ENCODE measurements at places on chromosomes 5 and 9.

DNA sequence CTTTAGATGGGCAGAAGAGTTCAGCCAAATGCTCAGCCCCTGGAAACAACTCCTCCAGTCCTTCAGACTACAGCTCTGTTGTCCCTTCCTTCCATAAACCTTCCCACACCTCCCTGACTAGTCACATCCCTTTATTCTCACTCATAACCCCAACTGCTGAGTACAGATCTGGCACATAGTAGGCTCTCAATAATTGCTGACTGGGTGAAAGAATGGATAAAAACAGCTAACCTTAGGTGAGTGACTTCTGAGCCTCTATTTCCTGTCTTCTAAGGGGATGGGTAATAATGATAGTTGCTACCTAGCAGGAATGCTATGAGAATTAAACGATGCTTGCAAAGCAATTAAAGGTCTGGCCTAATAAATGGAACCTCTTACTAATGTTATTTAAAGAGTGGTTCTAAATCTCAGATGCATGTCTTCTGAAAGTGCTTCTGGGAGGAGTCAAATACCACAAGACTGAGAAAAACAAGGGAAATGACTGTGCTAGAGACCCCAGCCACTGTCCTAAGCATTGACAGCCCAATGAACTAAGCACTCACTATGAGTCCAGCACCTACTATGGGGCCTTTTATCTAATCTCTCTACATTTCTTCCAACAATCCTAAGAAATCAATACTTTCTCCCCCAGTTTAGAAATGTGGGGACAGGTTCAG is 2.5 kb upstream of the NR6A1 start:
- DNase-seq: no peak

DNA sequence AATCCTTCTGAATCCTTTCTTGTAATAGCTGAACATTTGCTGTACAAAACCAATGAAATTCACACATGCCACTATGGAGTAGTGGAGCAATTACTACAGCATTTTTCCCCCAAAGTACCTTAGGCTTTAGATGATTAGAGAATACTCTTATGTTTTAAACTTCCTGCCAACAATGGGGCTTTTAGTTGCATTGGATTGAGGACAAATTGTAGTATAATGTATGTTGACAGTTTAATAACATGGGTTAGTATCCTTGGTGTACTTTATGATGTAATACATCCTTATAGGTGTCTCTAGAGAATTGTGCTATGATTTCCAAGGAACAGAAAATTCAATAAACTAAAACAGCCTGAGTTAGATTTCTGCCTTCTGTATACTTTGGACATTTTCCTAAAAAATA is 422.7 kb upstream of the GRAMD2B start:
- no peak for DNase-seq

DNA sequence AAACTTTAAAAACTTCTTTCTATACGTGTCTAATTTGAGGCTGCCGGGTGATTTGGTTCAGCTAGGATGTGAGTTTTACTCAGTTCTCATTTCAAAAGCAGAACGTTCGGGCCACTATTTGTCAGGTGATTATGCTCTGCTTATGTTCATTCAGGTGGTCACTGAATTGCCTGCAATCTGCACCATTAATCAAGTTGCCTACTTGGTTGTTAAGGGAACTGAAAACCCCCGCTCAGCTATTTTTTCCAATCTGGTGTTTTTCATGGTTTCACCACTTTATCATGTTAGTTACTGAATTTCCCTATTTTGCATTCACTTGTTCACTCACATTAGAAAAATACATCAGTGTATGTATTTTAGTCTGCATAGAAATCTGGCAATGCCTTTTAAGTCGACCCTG is 523.0 kb downstream of the CSNK1G3 start:
- DNase-seq: no peak

DNA sequence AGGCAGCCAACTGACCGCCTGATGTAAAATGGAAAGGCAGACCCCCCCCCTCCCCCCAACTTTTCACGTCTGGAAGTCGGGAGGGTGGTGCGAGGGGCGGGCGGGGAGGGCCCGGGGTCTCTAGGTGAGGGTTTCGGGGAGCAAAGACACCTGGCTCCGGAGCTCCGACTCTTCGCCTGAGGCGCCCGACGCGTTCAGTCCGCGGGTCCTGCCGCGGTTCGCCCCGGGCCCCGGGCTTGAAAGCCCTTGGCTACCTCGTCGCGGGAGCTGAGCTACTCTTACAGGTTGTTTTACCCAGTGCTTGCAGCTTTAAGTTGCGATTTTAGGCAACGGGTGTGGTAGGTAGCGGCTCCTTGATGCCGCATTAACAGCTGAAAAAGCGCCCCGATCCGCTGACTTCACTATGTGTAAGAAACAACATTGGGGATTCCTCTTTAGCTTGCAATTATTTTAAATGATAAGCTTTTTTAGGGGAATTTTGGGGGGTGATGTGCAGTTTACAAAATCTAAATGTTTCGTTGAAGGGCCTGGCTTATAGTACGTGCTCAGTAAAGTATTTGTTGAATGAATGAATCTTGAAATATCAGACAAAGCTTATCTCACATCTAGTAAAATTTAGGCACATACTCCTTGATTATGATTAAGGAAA is 722 bp downstream of the CDC42SE2 start:
- DNase-seq: peak; percentile 54

DNA sequence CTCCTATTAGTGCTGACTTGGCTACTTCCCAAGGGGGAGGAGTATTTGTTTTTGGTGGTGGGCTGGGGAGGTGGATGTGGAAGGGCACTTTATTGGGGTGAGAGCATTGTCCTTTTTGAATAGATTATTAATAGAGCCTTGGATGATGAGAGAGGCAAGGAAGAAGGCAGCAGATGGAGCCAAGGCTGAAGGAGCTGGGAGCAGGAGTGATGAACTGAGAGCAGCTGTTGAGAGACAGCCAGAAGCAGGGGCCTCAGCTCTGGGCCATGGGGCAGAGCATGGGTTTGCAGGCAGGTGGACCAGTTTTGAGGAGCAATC is 29.6 kb downstream of the RGS3 start:
- no peak for DNase-seq

DNA sequence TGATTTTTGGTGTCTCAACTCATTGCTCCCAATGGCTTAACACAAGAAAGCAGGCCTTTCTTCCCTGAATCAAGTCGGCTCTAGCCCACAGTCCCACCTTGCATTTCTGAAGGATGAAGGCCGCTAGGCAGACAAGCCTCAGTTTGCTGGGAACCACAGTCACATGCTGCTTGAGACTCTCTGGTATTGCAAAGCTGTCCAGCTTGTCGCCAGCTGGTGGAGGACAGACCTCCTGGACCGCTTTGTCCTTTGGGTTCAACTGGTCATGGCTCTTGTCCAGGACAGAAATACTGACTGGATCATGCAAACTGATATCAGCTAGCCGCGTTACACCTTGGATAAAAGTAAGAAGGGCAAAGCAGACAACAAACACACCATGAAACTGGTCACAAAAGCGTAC is 23.1 kb downstream of the DDX31 start:
- no peak for DNase-seq

DNA sequence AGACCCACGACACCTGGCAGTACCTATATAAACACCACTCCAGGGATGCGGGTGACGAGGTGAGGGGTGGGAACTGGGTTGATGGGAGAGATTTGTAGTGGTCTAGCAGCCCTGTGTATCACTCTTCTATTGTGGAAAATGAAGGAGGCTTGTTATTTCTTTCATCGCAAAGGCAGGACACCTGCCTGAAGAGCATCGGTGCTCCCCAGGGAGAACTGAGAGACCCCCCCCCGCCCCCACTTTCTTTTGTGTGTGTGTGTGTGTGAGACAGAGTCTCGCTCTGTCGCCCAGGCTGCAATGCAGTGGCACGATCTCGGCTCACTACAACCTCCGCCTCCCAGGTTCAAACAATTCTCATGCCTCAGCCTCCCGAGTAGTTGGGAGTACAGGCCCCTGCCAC is 8.3 kb upstream of the WDR5 start:
- DNase-seq: no peak

DNA sequence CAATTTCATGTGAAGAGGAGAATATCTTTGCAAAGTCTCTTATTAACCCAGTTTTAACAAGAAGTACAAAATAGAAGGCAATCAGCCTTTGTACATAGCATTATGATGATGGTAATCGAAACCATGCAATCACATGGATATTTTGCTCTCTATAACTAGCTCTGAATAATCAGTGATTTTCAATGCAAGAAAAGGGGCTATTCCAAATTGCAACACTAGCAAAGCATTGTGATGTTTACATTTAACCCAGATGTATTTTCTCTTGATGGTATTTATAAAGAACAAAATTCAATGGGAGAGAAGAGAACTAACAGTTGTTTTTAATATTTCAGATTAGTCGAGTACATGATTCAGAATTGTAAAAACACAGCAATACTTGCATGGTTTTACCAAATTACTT is 437.5 kb upstream of the DMAC1 start:
- no peak for DNase-seq

- no peak for DNase-seq
Measured at GRCh38 chr5:179241764-179242370, 103.4 kb downstream of the ADAMTS2 start.

DNA sequence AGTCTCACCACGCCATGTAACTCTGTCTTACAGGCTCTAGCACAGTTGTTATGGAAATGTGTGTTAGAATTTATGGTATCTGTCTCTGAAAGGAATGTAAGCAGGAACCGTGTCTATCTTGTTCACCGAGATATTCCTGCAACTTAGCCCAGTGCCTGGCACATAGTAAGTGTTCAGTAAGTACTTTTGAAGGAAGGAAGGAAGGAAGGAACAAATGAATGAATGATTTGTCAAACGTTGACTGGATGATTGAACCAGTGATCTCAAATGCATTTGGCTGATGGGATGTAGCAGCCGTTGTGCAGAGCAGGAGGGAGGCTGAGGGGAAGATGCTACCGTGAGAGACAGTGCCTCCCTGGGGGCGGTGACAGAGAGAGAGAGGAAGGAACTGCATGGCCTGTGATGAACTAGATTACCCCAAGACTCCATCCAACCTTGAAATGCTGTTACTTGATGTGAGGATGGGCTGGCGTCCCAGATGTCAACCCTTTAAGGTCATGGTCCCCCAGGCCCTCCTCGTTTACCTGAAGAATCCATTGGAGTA is 47.5 kb upstream of the PPARGC1B start:
- no peak for DNase-seq

GRCh38 chr5:64865662-64866061 is 96.9 kb downstream of the CWC27 start:
- DNase-seq: no peak

- peak; percentile 78 for DNase-seq
Measured at GRCh38 chr9:122095010-122095767, 2.1 kb upstream of the TTLL11 start.

DNA sequence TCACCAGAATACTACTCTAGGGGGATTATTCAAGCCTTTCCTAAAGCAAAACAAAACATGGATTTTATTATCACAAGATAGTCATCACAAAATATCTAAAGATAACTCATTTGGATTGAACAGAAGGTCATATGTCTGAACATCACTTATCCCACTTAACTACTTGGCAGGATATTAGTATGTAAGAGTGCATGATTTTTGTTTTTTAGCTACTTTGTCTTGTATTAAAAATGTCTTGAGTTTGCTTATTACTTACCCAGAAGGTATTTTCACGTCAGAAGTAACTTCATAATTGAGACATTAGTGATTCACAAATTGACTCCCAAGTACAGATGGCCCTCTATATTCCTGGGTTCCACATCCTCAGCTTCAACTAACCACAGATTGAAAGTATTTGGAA is 113.8 kb downstream of the TLE4 start:
- DNase-seq: no peak

- DNase-seq: no peak
Measured at GRCh38 chr9:126894052-126894603, 20.5 kb upstream of the RALGPS1 start.

DNA sequence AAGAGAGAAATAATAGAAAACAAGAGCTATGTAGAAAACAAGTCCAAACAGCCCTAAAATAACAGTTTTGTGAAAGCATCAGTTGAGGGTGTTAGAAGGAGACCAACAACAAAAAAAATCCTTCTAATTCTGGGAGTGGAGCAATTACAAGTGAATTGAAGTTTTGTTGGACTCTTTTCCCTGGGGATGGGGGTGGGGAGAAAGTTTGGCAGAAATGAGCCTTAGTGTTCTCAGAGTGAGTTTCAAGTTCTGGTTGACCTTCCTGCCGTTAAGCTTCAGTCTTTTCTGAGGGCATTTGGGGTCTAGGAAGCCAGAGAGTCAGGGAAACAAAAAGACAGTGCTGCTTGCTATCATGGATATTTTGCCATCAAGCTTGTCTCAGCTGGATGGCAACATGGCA is 106.3 kb upstream of the TRIM32 start:
- no peak for DNase-seq

Measured in testis (tissue), 5 donors.